ENCODE measurements at places on chromosomes 7 and 10.

DNA sequence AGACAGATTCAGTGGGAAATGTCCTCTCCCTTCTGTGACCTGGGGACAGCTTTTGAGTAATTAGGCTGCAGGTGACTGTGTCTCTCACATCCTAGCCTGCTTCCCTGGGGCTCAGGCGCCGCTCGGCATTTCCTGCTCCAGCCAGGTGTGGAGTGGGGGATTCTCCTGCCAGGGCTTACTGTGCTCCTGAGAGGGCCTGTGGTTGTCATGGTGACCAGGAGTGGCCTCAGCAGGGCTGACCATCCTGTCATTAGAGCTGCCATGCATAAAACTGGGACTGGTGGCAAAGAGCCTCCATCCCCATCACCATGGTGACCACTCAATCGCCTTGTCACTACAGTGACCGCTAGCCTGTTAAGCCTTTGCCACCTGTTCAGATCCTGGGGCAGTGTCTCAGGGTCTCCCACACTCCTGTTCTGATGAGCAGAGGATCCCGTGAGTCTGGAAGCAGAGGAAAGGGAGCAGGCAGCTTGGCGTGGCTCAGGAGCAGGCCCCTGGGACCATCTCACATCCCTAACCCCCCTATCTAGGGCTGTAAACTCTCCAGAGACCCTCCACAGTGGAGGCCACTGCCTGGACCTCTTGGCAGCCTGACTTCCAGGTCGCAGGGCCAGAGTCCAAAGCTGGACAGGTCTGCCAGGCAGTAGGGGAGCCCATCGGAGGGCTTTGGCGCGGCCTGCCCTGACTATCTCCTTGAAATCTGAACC lies at the start of gene GCK:
TSS of gene GCK (minus strand) at position 154 of the 707 bp plus-strand sequence. CDS start 486 bp downstream, outside the sequence.
- DNase-seq, result no peak

- DNase-seq, result no peak
Measured at GRCh38 chr7:136857573-136857972, 10.9 kb upstream of the CHRM2 start.

GRCh38 chr7:27459021-27459730 lies 203.5 kb downstream of the HIBADH start:
- no peak for DNase-seq

- DNase-seq, result no peak
Measured at GRCh38 chr7:40015790-40016296, 65.8 kb downstream of the CDK13 start.

GRCh38 chr10:90787393-90788198 lies 70.2 kb downstream of the HTR7 start:
- DNase-seq, result no peak

GRCh38 chr7:19958309-19958896 lies 185.0 kb upstream of the TMEM196 start:
- no peak for DNase-seq

DNA sequence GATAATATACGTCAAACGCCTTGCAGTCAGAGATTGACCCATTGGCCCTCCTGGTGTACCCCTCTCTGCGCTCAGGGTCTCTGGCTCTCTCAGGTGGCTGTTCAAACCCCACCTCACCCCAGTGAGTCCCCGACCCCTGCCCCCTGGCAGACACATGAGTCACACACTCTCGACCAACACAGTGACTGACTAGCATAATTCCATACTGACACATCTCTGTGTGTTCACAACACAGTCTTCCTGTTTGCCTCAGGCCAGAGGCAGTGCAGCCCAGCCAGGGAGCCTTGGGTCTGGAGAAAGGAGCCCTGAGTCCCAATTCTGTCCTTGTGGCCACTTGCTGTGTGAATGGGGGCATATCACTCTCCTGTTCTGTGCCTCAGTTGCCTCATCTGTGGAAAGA lies 40.1 kb downstream of the PALD1 start:
- DNase-seq, result no peak

DNA sequence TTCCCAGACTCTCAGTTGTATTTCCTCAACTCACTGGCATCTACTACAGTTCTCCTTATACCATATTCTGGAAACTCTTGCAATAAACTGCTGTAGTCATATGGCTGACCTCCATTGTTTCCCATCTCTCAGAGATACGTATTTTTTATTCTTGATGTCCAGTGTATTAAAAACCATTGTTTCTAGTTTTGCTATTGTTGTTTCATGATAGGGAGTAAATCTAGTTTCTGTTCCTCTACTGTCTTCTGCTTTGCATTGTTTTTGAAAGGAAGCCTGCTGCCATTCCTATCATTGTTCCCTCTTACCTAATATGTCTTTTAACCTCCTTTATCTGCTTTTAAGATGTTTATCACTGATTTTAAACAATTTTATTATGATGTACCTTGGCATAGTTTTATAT lies 255.0 kb downstream of the ADK start:
- no peak for DNase-seq

GRCh38 chr10:92064506-92064905 lies 140.9 kb downstream of the BTAF1 start:
- no peak for DNase-seq

DNA sequence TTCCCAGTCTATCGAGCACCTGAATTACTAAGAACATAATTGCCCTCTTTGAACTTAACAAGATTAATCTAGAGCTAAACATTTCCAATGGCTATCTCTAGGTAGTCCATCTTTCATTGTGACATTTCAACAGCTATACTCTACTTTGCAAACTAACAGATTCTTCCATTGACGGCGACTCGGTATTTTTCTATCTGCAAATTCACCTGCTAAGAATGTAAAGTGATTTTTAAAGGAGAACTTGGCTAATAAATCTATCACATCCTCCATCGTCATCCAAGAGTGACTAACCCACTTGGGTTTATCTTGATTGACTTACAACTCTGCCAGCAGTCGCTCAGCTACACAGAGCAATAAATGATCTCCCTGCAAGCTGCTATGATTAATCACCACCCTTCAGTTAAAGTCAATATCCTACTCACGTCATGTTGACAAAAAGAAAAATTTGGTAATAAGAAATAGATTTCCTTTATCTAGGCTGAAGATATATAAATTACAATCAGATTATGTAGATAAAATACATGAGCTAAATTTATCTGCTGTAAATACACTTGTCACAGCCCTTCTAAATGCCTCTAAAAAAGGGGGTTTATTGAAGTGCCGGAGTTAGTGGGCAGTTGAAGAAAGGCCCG lies 99.5 kb downstream of the SFMBT2 start:
- no peak for DNase-seq

DNA sequence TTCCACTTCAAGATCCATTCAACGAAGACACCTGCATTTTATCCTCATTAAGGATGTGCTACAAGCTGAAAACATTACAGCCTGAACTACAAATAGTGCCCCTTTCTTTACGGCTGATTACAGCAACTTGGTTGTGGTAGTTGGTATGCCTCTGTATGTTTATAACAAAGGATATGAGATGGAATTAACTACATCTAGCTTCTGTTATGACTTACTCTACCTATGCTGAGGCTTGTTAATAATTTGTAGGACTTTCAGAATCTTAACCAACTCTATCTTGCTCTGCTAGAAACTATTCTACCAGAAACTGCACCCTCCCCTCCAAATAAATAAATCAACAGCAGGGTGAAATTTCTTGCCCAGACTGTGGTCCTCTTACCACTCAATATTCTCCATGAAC lies 448.1 kb downstream of the GRM8 start:
- DNase-seq, result no peak

GRCh38 chr10:18279173-18279572 lies 138.9 kb downstream of the CACNB2 start:
- DNase-seq, result no peak

DNA sequence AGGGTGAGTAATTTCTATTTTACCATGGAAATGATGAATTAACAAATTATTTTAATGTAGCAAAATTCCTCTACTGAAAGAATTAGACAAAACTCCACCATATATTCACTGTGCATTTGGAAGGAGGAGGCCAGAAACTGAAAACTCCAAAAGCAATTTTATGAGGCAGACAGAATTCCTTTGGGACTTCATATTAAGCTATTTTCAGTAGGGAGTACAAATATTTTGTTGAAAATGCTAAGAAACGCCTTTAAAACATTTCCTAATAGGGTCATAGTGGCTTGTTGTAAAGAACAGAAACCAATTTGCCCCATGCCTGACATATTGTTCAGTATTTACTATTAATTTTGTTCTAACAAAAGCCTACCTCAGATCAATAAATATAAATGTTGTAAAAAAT lies 117.8 kb downstream of the TES start:
- no peak for DNase-seq

GRCh38 chr7:151244841-151245346 lies 3.6 kb downstream of the SMARCD3 start:
- DNase-seq, result no peak

GRCh38 chr10:110710621-110711020 lies 66.5 kb downstream of the RBM20 start:
- no peak for DNase-seq

GRCh38 chr10:100736809-100737354 lies 8.5 kb upstream of the PAX2 start:
- DNase-seq, result no peak

DNA sequence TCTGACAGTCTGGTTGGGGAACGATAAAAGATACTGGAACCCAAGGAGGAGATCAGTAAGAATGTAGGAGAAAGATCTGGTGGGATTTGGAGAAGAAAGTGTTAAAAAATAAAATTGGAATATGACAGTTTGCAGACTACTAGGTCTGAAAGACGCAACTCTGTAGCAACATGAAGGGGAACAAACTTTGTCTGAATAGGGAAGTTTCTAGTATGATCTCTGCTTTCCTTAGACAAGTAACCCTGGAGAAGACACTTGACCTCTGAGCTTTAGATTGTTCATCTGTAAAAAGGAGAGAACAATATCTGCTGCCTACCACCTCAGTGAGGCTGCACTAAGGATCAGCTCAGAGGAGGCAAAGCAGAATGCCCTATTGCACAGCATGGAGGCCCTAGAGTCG lies 3.0 kb upstream of the PRSS1 start:
- DNase-seq, result no peak

GRCh38 chr10:30186371-30186875 lies 127.0 kb upstream of the JCAD start:
- DNase-seq, result no peak

- DNase-seq, result no peak
Measured at GRCh38 chr7:47839381-47839780, 108.9 kb downstream of the PKD1L1 start.

- no peak for DNase-seq
Measured at GRCh38 chr10:102230861-102231356, 4.8 kb downstream of the ELOVL3 start.

DNA sequence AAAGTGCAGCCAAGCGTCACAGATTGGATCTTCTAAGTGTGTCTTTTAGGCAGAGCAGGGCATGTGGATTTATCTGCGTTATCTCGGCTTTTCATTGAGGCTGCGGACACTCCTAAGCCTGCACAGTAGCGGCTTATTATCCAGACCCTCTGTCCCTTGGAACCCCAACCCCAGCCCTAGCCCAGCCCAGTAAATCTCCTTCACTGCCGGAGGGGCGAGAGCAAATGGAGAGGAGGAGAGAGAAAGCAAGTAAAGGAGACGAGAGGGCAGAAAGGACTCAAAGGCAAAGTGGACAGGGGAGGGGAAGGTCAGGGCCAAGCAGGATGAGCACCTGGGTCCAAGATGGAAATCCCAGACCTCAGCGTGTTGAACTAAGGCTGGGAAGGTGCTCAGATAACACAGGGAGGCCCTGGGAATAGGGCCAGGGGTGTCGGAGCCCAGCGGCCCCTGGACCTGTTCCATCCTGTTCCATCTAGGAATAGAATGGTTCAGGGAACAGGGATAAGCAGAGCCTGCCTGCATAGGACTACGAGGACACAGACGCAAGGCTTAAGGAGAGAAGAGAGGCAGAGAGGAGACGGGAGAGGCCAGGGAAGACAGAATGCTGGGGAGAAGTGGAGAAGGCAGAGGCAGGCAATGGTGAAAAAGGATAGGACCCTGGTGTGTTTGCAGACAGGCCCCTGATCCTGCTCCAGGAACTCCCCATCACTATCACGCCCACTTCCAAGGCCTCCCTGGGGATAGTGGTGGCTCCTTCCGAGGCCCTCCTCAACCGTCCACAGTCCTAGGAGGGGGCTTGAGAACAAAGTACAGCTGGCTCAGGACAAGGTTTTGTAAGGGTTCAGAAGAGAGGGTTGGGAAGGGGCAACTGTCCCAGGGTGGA lies 99.6 kb downstream of the CHST15 start:
- DNase-seq, result no peak

DNA sequence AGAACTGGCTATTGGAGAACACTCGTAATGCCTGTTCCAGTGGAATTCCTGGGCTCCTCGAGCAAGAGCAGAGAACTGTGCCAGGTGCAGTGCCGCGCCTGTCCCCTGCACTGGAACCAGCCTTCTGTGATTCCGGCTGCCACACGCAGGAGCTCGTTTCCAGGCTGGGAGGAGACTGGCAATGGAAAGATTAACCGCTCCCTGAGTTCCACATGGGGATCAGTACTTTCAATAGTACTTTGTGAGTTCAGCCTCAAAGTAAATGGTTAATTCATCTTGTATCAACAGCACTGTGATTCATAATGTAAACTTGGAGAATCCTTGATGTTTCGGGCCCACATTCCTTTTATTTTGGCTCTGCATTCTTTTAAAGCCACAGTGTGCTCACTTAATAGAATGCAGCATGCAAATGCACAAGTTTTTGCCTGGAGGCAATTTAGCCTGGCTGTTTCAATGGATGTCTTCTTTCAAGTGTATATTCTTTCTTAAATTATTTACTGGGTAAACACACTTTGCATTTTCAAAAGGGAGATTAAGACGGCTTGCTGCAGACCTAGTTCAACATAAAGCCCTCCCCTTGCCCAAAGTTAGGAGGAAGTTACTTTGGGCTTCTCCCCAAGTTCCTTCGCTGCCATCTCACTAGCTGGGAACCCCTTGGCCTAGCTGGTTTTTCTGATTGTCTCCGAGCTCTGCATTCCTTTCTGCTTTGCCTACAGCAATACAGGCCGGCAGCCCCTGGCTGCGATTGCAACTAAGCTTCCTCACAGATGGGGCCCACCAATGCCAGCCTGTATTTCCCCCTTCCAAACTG lies 138.1 kb upstream of the TCF7L2 start:
- no peak for DNase-seq

GRCh38 chr7:81181066-81181465 lies 262.2 kb upstream of the SEMA3C start:
- no peak for DNase-seq

DNA sequence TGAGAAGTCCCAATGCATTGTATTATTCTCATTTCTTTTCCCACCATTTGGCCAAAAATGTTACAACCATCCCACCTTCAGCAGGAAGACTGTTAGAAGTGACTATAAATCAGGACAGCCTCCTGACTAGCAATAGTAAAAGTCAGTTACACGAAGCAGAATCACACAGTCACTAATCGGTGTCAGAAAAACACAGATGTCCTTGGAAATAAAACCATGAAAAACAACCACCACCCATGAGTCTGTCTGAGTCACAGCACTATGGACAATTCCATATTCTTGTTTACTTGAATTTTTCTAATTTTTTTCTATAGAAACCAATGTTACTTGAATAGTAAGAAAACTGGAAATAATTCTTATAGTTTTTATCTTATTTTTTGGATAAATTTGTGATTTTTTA lies 81.9 kb upstream of the FRMD4A start:
- no peak for DNase-seq

GRCh38 chr10:131850383-131850870 lies 50.4 kb upstream of the PPP2R2D start:
- no peak for DNase-seq
